Dermis blood vessel endothelial cell (primary cell): ENCODE measurements at places on chromosomes 4 and X. TPM values are rescaled to one million over a fixed set of nuclear protein-coding genes. Genes with fewer than 3 reads are reported as not detected.

GRCh38 chrX:48919360-48919841 is 577 bp upstream of the PIM2 start:
- DNase-seq, result peak; percentile 27

DNA sequence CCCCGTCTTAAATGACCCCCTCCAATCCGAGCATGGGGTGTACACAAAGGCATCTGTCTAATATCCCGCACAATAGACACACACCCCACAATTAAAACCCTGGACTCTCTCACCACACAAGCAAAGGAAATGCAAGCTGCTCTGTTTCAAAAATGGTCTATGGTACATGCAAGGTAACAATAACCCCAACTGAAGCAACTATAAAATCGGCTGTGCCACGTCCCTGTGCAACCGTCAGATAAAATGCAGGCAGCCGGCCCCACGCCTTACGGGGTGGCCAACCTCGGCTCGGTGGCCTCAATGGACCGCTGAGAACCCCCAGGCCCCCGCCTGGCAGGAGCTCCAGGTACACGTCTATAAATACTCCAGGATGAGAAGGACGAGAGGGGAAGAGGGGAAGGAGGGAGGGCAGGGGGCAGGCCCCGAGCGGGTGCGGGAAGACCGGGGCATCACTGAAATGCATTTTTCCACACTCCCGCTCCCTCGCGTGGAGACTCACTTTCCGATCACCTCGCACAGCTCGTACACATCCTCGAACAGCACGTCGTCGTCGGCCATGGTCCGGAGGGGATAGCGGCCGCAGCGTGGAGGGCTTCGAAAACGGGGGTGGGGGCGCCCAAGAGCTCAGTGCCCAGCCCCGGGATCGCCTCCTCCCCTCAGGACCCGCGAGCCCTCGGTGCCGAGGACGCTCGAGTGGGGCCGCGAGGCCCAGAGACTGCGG is 763 bp downstream of the CASK start:
- peak; percentile 37 for DNase-seq

- DNase-seq, result no peak
Observed at GRCh38 chrX:3526731-3527130, 180.3 kb upstream of the MXRA5 start.

GRCh38 chr4:153071958-153072598 is 132.2 kb upstream of the TRIM2 start:
- DNase-seq, result no peak

GRCh38 chr4:148235809-148236208 is 206.4 kb downstream of the NR3C2 start:
- no peak for DNase-seq

- no peak for DNase-seq
Observed at GRCh38 chr4:87807402-87807801, 8.0 kb downstream of the IBSP start.

The POF1B gene
- 2.9 and 6.8 TPM in 2 replicates for total RNA-seq

The COX18 gene
- total RNA-seq, result 10.2 and 22.9 TPM in 2 replicates

The ADAM29 gene
- not detected in 2 replicates for total RNA-seq

The UGT2B11 gene
- not detected in 2 replicates for total RNA-seq

The TSPAN6 gene
- total RNA-seq, result 56.4 and 79.0 TPM in 2 replicates

The TBC1D9 gene
- total RNA-seq, result 76.6 and 83.4 TPM in 2 replicates
